A549 treated with CORT108297 at 1 μM for 4 hours (cell line): ENCODE measurements at places on chromosomes 4 and X. TPM values are rescaled to one million over a fixed set of nuclear protein-coding genes. Genes with fewer than 3 reads are reported as not detected.

Gene ADH1B
- total RNA-seq, result not detected in 5 replicates

Gene PLK4
- total RNA-seq, result 13.8 to 15.7 TPM (median 14.8 TPM) in 5 replicates

Gene GLOD5
- not detected in 5 replicates for total RNA-seq

Gene TSC22D3
- total RNA-seq, result 39.0 to 47.2 TPM (median 42.7 TPM) in 5 replicates

Gene NDUFB11
- 140 to 183 TPM (median 170 TPM) in 5 replicates for total RNA-seq

Gene GC
- not detected in 5 replicates for total RNA-seq

Gene TRMT44
- 4.9 to 7.0 TPM (median 6.9 TPM) in 5 replicates for total RNA-seq

Gene AMBN
- total RNA-seq, result not detected in 5 replicates

Gene CTSO
- total RNA-seq, result 0.74 to 1.2 TPM (median 0.96 TPM) in 5 replicates

Gene CDKN2AIP
- 10.6 to 12.1 TPM (median 11.1 TPM) in 5 replicates for total RNA-seq

Gene AFM
- not detected in 5 replicates for total RNA-seq

Gene MAPK10
- 0.22 to 0.71 TPM (median 0.43 TPM) in 5 replicates for total RNA-seq

Gene TGIF2LX
- not detected in 5 replicates for total RNA-seq

Gene FATE1
- total RNA-seq, result not detected in 5 replicates
